ENCODE measurements at places on chromosomes 6 and 20.
A peak's percentile ranks its signal among the peaks of the same experiment; 100 is the strongest.

- DNase-seq: no peak
These were observed 73.2 kb downstream of the ARID1B start for GRCh38 chr6:156850353-156850752.

DNA sequence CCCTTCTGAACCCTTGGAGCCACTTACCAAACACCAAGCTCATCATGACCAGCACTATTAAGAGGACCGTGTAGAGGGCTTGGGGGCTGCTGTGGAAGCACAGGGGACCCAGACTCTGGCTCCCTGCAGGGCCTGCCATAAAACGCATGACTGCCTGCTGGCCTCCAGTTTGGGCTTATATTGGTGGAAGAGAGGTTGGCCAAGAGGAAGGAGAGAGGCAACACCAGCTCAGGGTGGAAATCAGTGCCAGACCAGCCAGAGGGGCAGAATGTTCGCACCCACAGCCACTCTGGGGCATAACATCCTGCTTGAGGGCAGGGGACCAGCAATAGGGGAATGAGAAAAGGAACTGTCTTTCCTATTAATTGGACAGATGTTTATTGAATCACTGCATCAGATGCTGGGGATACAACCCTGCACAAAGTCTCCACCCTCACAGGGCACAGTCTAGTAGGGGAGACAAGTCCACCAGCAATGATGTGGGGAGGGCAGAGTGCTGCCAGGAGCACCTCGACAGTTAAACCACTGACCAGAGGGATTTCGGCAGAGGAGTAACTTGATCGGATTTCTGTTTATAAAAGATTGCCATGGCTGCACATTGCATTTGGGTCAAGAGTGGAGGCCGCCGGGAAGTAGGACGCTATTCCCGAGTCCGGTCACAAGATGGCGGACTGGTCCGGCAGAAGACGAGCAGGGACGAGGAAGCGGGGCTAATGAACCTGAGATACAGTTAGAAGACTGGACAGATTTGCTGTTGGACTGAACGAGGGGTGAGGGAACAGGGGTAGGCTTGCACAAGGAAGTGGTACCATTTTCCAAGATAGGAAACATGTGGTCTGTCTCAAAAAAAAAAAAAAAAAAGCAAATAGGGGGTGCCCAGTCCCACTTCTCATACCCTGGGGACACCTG lies at the start of gene LY6G5C:
TSS of gene LY6G5C (minus strand) at position 842 of the 909 bp plus-strand sequence. CDS start at position 148, 694 bp downstream.
- DNase-seq: peak; percentile 64

DNA sequence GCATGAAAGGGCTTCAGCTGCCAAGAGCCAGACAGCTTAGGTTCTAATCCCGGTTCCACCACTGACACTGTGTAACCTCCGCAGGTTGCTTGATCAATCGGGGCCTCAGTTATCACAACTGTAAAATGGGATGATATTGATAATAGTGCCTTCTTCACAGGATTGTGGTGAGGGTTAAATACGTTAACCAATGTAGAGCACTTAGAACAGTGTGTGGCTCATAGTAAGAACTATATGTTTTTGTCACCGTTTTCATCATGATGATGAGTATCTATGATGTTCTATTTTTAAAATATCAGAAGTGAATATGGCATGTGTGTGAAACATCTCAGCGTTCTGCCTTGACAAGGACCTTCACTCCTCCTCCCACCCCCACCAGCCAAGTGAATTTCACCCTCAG lies 10.3 kb upstream of the MAPK13 start:
- DNase-seq: no peak

DNA sequence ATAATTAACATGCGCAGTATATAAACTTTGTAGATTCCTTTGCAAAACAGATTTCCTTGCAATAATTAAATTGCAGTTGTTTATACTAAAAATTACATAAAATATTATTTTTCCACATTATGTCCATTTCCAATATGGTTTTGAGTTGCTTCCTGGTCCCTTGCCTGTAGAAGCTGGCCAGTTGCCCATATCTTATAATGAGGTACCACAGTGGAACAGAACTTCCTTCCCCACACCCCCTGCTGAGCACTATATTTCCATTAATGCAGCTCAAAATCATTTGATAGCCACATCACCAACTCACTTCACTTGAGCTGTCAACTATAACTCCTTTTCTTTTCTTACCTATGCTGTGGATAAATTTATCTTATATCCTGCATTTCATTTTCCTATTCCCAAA lies 194.6 kb downstream of the DST start:
- DNase-seq: no peak

DNA sequence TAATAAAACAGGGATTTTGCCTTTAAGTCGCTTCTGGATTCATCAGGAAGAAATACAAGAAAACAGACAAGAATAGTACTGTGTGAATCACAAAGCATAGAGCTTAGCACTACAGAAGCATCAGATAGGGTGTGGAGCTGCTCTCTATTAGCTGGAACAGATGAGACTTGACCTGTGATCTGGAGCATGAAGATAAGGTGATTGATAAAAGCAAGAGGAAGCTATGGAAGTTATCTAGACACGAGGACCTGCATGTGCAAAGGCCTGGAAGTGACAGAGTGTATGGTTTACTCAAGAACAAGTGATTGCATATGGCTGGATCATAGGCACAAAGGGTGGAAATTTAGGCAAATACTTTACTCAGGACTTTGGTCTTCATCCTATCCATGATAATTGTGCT lies 112.9 kb upstream of the MLIP start:
- DNase-seq: no peak

- DNase-seq: no peak
These were observed 249.7 kb downstream of the NKAIN2 start for GRCh38 chr6:124053315-124053714.

DNA sequence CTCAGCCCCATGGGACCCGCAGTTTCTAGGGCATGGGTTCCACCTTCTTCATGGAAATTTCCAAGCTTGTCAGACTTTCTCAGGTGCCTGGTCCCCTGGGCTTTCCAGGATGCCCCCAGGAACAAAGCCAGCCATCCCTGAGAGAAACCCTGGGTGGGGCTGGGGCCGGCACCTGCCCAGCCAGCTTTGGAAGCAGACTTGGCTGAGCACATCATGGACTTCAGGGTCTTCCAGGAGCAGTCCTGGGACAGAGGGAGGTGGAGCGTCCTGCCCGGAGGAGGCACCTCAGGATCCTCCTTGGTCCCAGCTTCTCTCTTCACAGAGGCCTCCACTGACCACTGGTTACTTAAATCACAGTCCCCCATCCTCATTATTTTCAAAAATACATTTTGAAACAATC lies 13.5 kb downstream of the MYT1 start:
- no peak for DNase-seq

GRCh38 chr6:133502441-133503335 lies 261.5 kb downstream of the EYA4 start:
- DNase-seq: peak; percentile 90

DNA sequence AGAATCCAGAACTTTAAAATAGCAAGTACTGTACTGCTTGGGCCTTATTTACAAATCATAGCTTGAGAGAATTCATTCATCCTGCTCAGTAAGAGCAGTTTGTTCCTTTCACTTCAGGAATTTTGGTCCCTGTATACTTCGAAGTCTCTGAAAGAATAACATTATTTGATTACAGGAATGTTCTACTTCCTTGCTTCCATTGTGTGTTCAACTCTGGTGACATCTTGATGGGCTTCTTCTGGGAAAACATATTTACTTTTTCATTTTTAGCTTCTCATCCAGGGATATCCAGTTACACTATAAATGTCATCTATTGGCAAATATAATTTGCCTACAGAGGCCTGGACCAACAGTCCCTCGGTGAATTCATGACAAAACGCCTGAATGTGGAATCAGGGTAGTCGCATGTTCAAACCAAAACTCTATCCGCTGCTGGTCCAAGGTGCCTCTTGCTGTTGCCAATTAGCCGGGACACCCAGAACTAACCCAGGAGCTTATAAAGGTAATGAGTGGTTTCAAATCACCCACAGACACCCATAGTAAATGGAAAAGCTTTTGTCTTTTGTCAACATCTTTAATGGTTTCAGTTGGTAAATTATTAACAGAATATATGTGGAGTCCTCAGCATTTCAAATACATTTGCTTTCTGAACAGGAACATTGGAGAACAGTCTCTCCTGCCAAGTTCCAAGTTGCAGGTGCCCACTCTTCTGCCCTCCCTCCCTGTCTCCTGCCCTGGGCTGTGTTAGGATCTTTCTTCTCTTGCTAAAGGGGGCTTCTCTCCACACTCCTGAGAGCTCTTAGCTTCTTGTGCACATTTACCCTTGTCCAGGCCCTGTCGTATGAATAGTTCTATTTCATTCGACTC lies 162.5 kb upstream of the CITED2 start:
- DNase-seq: no peak
